ENCODE measurements at places on chromosomes 16 and 17.
A peak's percentile ranks its signal among the peaks of the same experiment; 100 is the strongest.

- no peak for DNase-seq
These were observed 280.0 kb downstream of the SOX9 start for GRCh38 chr17:72400863-72401262.

- DNase-seq: no peak
These were observed 20.8 kb downstream of the GOSR2 start for GRCh38 chr17:46943501-46944393.

DNA sequence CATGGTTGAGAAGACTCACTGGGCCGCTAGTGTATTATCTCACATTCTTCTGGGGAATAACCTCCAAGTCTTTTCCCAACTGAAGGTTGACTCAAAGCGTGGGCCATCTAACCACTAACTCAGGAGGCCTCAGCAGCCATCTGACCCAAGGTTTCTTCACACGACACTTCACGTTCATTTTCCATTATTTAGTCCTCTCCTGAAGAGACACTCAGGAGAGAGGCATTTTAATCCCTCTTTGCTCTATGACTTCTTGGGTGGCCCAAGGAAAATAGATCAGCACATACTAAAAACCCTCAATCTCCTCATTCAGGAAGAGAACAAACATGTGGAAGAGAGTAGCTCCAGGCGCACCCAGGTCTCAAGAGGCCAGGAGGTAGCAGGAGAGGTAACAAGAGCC, 252.8 kb upstream of the FOXF1 start:
- DNase-seq: no peak

DNA sequence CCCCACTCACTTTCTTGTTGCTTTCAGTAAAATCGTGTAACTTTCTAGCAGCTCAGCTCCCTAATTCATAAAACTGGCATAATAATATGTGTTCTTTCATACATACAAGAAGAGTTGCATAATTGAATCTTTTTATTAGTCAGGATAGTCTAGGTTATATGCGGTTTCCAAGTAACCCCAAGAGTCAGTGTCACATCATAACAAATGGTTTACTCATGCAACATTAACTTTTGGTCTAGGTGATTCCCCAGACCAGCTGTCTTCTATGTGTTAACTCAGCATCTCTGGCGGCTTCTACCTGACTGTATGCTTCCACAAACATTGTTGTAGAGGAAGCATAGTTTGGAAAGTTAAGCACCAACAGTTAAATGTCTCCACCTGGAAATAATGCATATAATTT, 1000.4 kb downstream of the CDH11 start:
- DNase-seq: peak; percentile 42

DNA sequence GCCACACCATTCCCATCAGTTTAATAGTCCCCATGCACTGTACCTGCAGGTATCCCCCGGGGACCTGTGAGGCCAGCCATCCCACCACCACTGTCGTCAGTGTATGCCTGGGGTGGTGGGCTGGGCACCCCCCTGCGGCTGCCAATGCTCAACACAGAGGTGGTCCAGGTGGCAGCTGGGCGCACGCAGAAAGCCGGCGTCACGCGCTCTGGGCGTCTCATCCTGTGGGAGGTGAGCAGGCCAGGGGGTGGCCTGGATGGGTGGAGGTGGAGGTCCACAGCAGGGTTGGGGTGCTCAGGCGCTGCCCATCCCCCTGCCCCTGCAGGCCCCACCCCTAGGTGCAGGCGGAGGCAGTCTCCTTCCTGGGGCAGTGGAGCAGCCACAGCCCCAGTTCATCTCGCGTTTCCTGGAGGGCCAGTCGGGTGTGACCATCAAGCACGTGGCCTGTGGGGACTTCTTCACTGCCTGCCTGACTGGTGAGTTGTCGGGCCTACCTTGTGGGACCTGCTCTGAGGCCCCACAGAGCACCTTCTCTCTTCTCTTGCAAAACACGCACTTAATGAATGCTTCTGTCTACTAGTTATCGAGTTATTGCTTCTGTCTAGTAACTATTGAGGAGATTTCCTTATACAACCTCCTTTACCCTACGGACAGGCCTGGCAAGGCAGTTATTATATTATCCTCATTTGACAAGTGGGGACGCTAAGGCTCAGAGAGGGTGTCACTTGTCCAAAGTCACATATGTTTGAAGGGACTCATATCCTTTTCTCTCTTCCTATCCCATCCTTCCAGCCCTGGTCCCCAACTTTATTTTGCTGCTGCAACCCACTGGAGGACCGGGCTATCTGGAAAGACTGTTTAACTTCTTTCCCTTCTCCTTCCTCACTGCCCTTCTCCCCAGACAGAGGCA, 5.8 kb upstream of the TRAF4 start:
- no peak for DNase-seq

GRCh38 chr17:18361837-18362697, 1.3 kb downstream of the SHMT1 start:
- no peak for DNase-seq

DNA sequence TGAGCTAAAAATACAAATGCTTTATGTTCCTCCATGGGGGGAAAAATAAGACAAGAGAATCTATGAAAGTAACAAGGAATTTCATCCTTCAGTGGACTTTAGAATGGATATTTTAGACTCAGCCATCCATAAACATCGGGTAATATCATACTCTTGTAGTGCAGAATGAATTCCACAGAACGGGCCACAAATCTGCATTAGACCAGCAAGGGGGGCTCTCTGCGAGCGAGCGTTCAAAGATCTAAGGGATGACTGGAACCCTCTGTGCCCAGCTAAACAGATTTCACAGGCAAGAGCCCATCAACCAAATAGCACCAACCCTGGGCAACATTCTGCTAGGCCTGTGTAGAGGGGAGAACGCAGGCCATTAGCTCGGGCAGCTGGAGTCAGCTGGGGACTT, 537.9 kb upstream of the CDH11 start:
- DNase-seq: no peak

GRCh38 chr17:50046179-50046578, 9.7 kb upstream of the ITGA3 start:
- no peak for DNase-seq

GRCh38 chr16:19886073-19886941, 1.7 kb upstream of the GPRC5B start:
- DNase-seq: peak; percentile 61

DNA sequence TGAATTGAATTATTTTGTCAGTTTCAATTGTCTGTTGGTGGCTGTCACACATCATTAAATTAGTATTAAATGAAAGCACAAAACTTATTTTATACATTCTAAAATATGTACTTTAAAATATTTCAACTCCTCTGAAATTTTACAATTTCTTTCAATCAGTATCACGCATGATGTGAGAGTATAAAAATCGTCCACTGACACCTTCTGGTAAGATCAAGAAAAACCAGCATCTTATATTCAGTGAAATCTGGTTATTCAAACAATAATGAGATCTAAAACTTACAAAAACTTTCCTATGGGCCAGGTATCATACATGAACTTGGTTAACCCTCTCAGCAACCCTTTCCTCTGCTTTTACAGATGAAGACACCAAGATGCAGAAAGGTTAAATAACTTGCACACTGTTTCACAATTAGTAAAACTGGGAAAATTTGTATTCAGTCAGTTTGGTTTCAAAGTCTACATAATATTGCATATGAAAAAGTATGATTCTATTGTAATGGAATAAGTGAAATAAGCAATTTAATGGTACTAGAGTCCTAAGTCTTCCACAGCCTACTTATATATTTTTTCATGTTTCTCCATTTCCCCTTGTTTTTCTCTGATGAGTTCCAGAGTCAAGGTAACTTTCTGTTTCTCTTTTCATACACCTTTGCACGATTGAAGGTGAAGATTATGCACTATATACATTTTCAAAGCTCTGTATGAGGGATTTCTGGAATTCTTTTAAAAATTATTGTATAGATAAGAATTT, 58.7 kb downstream of the EFCAB5 start:
- no peak for DNase-seq

- no peak for DNase-seq
These were observed 677 bp downstream of the SLC13A2 start for GRCh38 chr17:28474111-28474531.

- no peak for DNase-seq
These were observed 325.8 kb upstream of the CCL2 start for GRCh38 chr17:33929181-33929724.

DNA sequence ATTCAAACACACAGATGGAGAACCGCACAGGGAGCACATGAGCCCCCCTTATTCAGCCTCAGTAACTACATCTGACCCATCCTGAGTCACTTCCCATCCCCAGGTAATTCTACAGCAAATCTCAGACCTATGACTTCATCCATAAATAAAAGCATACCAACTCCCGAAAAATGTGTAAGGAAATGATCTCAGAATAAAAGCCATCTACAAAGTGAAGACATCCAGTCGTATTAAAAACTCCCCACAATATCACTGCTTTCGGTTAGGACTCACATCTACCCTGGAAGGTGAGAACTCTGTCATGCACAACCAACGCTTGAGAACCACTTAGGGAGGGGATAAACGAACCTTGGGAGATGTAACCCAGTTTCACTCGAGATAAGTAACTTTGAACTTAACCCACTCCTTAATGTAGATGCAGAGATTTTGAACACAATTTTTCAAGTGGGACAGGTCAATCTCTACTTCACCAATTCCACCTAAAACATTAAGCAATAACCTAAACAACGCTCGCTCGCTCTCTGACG, 1.3 kb downstream of the USP36 start:
- peak; percentile 35 for DNase-seq

DNA sequence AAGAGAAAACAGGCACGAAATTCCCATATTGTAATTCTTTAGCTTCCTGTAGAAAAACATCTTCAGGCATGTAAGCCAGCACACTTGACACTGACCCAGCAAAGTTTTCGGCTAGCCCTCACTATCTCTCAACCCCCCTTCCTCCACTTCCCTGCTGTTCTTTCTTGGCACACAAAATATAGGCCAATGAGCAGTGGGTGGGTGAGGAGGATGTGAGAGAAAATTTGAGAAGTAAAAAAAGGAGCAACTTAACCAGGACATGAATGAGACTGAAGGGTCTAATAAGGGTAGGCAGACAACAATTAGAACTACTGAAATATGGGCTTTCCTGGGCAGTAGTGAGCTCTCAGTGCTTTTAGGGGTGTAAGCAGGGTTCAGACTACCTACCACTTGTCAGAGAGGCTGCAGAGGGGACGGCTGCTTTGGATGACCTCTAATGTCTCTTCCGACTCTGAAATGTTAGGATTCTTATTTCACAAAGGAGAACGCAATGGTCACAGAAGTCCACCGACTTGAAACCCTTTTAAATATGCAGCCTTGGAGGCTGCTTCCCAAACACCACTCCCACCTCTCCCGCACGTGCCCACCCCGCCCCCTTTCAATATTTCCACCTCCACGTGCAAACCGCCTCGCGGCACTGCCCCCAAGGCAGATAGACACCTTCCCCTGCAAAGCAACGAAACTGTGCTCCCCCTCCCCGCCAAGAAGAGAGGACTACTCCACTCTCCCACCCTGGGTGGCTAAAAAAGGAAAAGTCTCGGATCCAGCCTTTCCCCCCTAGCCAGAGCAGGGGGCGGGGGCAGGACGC, 889 bp downstream of the MBTD1 start:
- DNase-seq: no peak

- DNase-seq: no peak
These were observed 146.3 kb upstream of the TBX2 start for GRCh38 chr17:61253362-61253761.

DNA sequence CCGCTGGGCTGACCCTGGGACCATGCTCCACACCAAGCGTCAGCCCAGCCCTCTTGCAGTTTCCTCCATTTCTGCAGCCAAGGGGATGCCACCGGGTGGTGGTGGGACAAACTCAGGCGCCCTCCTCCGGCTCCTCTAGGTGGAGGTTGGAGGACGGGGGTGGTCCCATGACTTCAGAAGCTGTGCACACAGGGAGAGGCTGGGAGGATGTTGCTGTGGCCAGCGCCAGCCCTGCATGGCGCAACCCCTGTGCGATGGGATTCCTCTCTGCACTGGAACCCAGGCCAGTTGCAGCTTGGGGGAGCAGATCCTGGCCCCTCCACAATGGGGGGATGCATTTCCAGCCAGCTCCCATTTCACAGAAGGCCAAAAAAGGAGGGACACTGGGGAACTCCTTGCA, 246.5 kb downstream of the C16orf95 start:
- no peak for DNase-seq

DNA sequence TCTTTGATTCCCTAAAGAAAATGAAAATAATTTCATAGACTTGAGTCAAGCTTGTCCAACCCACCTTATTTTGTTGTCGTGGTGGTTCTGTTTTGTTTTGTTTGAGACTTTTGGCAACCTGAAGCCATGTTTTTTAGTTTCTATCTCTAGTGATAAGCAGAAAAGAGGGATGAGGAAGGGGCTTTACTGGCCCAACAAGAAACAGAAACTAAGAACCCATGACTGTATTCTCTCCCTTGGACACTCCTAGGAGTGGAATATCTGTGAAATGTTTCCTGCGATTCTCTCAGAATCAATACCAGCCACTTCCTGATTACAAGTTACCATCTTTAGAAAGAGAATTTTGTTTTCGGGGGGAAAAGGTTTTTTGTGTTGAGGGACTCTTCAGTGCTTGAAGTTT, 207.5 kb downstream of the PRKCA start:
- DNase-seq: no peak

DNA sequence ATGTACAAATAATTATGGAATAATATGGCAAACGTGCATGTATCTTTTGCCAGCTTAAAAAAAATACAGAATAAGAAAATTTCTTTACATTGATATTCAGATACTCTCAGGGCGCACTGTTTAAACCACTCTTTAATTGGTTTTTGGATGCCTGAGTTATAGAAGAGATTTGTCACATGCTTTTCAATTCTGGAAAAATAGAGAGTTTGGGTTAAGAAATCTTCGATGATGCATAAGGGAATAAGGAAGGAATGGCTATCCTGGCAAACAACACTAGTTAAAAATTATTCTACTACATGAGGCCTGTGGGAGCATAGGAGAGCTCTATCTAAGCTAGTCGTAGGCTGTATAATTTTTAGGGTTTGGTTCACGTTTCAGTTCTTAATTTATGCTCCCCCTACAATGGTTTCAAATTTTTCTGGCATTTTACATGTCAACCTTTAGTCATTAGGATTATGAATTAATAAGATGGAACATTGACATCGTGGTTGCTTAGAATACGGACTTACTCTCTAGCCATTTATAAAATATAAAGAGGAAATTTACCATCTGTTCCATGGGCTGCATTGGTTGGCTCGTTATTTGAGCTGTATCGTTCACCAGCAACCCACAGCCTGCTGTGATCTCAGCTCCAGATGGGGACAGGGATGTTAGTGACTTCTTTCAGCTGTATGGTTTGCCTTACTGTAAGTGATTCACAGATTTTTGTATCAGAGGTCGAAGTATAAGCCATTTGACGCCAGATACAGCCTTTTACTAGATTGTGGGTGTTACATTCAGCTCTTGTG, 15.9 kb downstream of the NARF start:
- no peak for DNase-seq

Measured in HS-5 (cell line).